Articular chondrocyte of knee joint (primary cell): ENCODE measurements at places on chromosomes 16 and 17. TPM values are rescaled to one million over a fixed set of nuclear protein-coding genes. Genes with fewer than 3 reads are reported as not detected.

Gene CLCN7
- 52.8 and 82.3 TPM in 2 replicates for total RNA-seq

Gene KCNH4
- under 0.01 TPM in 1 of 2 replicates, not detected in the other for total RNA-seq

Gene RRAD
- 1.3 and 2.3 TPM in 2 replicates for total RNA-seq

Gene KRT25
- total RNA-seq: not detected in 2 replicates

Gene LPO
- under 0.01 TPM in 1 of 2 replicates, not detected in the other for total RNA-seq

Gene NLGN2
- total RNA-seq: 6.9 and 8.6 TPM in 2 replicates

Gene USH1G
- total RNA-seq: not detected in 2 replicates

Gene ATP2A1
- total RNA-seq: under 0.01 and 0.22 TPM in 2 replicates

Gene CYBC1
- total RNA-seq: 43.5 and 56.3 TPM in 2 replicates

Gene STAT5B
- total RNA-seq: 24.9 and 27.7 TPM in 2 replicates

Gene CDH5
- total RNA-seq: 0.26 and 1.9 TPM in 2 replicates

Gene SLFN11
- total RNA-seq: 8.4 and 8.8 TPM in 2 replicates

Gene CDH3
- total RNA-seq: 0.13 and 0.22 TPM in 2 replicates

Gene PLD6
- 2.1 and 2.4 TPM in 2 replicates for total RNA-seq

Gene ITGAL
- not detected in 2 replicates for total RNA-seq

Gene ZNF205
- 9.7 and 11.8 TPM in 2 replicates for total RNA-seq

Gene TPPP3
- total RNA-seq: 0.22 and 0.52 TPM in 2 replicates

Gene KRTAP4-5
- total RNA-seq: not detected in 2 replicates

Gene DOC2A
- total RNA-seq: under 0.01 and 0.13 TPM in 2 replicates

Gene GLTPD2
- total RNA-seq: not detected in 2 replicates

Gene COPZ2
- 174 and 180 TPM in 2 replicates for total RNA-seq

Gene IL32
- total RNA-seq: 1.3 and 5.6 TPM in 2 replicates

Gene STAC2
- total RNA-seq: 0.32 and 1.0 TPM in 2 replicates

Gene FAM222B
- 4.9 and 5.0 TPM in 2 replicates for total RNA-seq

Gene SPIRE2
- 2.2 TPM in 2 replicates for total RNA-seq

Gene PHF12
- total RNA-seq: 16.0 and 17.0 TPM in 2 replicates

Gene SLC7A5
- 14.7 and 52.9 TPM in 2 replicates for total RNA-seq

Gene OTOA
- total RNA-seq: 0.11 and 0.13 TPM in 2 replicates

Gene ENPP7
- not detected in 2 replicates for total RNA-seq

Gene CXCL16
- total RNA-seq: 9.7 and 11.0 TPM in 2 replicates

Gene TMEM100
- total RNA-seq: 0.91 and 1.2 TPM in 2 replicates

Gene HLF
- total RNA-seq: 0.22 and 0.26 TPM in 2 replicates

Gene TMC7
- 1.4 and 2.5 TPM in 2 replicates for total RNA-seq

Gene ST3GAL2
- 17.8 and 23.9 TPM in 2 replicates for total RNA-seq

Gene SEZ6L2
- 1.8 and 2.6 TPM in 2 replicates for total RNA-seq

Gene AHSP
- not detected in 2 replicates for total RNA-seq

Gene CCL15
- not detected in 2 replicates for total RNA-seq

Gene LGALS9B
- not detected in 2 replicates for total RNA-seq

Gene JPH3
- total RNA-seq: not detected in 2 replicates

Gene KCNAB3
- 0.22 and 0.52 TPM in 2 replicates for total RNA-seq

Gene HOXB6
- not detected in 2 replicates for total RNA-seq

Gene PTX4
- not detected in 2 replicates for total RNA-seq

Gene TNFRSF17
- not detected in 2 replicates for total RNA-seq
